ENCODE measurements at places on chromosomes 2 and 18.

GRCh38 chr18:6311456-6312215 is 103.1 kb downstream of the L3MBTL4 start:
- no peak for DNase-seq

DNA sequence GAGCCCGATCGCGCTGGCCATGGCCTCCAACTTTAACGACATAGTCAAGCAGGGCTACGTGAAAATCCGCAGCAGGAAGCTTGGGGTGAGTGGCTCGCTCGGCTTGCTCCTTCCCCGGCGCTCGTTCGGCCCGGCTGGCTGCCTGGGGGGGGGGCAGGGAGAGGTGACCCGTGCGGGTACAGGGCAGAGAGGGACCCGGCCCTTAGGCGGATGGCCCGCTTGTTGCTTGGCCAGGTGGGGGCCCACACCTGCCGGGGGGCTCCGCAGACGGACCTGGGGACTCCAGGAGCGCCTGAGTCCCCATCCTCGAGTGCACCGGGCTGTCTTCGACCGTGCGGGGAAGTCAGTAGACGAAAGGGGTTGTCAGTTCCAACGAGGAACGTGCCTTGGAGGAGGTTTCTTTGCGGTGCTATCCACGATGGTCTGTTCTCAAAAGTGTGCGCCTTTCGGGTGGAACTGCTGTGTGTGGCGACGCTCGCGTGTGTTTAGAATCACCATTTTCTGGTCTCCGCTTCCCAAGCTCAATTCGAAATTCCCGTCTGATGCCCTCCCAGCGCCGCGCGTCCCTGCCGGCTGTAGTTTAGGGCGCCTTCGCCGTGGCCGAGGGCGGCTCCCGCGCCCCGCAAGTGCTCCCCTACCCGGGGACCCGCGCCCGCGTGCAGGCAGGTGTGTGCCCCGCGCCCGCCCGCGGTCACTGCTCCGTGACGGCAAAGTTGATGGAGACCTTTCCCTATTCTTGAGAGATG is 711 bp downstream of the DOK6 start:
- DNase-seq: no peak

- peak; percentile 9 for DNase-seq
Observed at GRCh38 chr2:72137498-72138010, 10.1 kb downstream of the CYP26B1 start.

- no peak for DNase-seq
Observed at GRCh38 chr2:215994911-215995310, 18.4 kb downstream of the MREG start.

- no peak for DNase-seq
Observed at GRCh38 chr2:48514348-48515003, 15.5 kb upstream of the STON1 start.

DNA sequence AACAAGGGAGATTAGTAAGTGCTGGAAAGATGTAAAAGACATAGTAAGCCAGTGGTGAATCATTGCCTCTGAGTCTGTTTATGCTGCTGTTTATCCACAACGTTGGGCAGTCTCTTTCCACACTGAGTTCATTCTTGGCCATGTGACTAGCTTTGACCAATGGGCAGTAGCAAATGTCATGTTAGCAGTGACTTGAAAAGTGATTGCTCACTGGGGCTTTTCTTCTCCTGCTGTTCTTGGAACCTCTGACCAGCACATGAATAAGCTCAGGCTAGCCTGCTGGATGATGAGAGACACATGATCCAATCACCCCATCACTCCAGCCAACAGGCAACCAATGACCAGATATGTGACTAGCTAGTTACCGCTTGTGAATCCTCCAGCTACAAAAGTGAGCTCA is 360.4 kb downstream of the SLC4A3 start:
- no peak for DNase-seq

- no peak for DNase-seq
Observed at GRCh38 chr2:150191349-150191748, 296.1 kb downstream of the RND3 start.

GRCh38 chr2:212791569-212791968 is 253.0 kb upstream of the ERBB4 start:
- DNase-seq: no peak

- no peak for DNase-seq
Observed at GRCh38 chr18:7662866-7663265, 95.8 kb downstream of the PTPRM start.

DNA sequence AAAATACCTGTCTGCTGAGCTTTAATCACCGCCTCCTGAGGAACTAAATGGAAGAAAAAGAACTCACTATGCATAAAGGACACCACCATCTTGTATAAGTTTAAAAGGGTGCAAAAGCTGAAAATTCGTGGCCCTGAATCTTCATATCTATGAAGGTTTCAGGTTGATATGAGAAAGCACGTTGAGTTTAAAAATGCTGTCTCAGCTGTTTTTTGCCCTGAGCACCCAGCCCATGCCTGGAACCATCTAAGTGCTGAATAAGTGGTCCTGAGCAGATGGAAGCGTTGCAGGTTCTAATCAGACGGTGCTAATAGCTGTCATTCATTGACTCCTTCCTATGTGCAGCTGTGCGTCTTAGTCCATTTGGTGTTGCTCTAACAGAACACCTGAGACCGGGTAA is 467.4 kb downstream of the EIPR1 start:
- no peak for DNase-seq

DNA sequence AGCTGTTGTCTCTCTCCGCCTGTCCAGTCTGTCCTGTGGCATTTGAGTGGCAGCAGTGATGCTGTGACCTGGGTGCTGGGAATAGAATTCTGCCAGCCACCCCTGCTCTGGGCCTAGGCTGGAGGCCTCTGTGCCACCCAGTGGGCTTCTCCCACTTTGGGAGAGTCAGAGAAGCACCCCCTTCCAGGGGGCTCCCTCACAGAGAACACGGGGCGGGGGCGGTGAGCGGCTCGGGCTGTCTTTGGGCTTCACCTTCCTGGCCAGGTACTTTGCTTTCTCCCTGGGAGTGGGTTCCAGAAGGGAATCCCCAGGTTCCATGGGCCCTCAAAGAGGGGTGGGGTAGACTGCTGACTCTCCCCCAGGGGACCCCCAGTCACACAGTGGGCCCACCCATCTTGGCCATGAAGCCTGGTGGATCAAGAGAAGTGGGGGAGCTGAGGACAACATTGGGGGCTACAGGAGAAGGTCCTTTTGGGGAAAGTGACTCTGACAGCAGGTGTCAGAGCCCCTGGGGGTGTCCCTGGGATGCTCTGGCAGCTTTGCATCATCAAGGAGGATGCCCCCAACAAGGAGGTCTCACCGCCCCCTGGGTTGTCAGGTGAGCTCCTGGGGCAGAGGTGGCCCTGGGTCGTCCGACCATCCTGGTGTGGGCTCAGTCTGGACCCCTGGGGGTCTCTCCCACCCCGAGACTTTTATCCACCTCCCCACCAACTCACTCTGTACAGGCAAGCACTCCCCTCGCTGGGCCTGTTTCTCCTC is 18.8 kb upstream of the BOK start:
- DNase-seq: no peak

- DNase-seq: no peak
Observed at GRCh38 chr2:8230466-8230865, 451.4 kb upstream of the ID2 start.

All from activated CD8-positive, alpha-beta memory T cell treated with anti-CD3 and anti-CD28 coated beads for 4 hours (primary cell).